ENCODE measurements at places on chromosomes 7 and 10.
A peak's percentile ranks its signal among the peaks of the same experiment; 100 is the strongest.

- no peak for DNase-seq
Observed at GRCh38 chr7:44881066-44881600, 4.2 kb downstream of the PURB start.

- no peak for DNase-seq
Observed at GRCh38 chr10:33547976-33548375, 213.5 kb upstream of the NRP1 start.

DNA sequence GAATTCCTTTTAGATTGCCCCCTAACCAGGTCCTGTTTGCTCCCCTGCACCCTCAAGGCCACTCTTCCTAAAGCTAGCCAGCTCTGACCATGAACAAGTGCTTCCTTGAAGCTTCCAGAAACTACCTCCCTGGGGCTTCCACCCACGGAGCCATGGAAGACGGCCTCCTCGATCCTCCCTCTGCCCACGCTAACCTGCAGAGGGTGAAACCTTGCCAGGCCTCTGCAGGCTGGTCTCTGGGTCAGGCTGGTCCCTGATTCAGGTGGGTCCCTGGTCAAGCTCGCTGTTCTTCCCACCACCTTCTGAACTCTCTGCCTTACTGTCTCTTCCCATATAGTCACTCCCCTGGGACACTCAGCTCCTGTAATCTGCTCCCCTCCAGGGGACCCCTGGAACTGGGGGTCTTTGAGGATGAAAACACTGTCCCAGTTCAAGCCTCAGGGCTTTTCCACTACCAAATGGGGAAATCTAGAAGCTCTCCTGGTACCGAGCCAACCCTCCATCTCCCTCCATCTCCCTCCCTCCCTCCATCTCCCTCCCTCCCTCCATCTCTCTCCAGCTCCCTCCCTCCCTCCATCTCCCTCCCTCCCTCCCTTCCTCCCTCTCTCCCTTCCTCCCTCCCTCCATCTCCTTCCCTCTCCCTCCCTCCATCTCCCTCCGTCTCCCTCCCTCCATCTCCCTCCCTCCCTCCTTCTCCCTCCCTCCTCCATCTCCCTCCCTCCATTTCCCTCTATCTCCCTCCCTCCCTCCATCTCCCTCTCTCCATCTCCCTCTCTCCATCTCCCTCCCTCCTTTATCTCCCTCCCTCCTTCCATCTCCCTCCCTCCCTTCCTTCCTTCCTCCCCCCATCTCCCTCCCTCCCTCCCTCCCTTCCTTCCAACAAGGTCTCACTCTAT, 2.9 kb downstream of the MLXIPL start:
- DNase-seq, result no peak

- DNase-seq, result no peak
Observed at GRCh38 chr7:17370901-17371585, 72.6 kb downstream of the AHR start.

DNA sequence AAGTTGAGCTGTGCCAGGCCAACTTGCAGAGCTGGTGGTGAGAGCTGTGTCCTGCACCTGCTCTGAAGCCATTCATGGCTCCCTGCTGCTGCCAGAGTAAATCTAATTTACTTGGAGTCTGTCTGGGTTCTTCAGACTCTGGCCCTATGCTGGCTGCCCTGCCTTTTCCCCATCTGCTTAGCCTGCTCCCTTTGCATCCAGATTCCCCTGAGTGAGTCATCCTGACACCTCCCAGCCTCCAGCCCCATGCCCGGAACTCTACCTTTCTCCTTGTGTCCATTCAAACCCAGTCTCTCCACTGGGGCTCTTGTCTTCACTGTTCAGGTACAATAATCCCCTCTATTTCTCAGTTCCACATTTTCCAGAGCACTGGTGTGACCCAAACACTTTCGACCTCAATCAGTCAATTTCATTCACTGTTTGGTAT, 434.4 kb upstream of the ZMIZ1 start:
- no peak for DNase-seq

- no peak for DNase-seq
Observed at GRCh38 chr7:70719125-70719524, 412.8 kb upstream of the GALNT17 start.

GRCh38 chr7:128804484-128804883, 12.7 kb downstream of the CCDC136 start:
- DNase-seq, result no peak

GRCh38 chr7:17408245-17408903, 109.9 kb downstream of the AHR start:
- DNase-seq, result peak; percentile 66

- DNase-seq, result no peak
Observed at GRCh38 chr10:47173929-47174442, 126.0 kb upstream of the GDF10 start.

DNA sequence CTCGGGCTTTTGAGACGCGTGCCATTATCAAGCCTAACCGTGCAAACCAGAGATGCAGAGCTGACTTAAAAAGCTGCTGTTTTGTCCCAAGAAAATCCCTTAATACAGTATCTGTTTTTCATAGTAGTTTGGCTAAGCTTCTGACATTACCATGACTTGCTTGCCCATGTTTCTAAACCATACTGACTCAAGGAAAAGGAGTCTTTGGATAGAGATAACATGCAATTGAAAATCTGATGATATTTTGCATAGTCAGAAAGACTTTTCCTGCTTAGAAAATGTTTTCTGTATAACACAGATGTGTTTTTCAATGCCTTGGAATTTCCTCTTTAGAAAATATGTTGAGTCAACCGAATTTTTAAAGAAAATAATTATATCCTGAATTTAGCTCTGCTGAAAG, 21.5 kb upstream of the AKR1E2 start:
- no peak for DNase-seq

GRCh38 chr10:25226775-25227682, 52.2 kb downstream of the GPR158 start:
- DNase-seq, result no peak

- DNase-seq, result no peak
Observed at GRCh38 chr7:29096446-29096730, 49.9 kb downstream of the CPVL start.

DNA sequence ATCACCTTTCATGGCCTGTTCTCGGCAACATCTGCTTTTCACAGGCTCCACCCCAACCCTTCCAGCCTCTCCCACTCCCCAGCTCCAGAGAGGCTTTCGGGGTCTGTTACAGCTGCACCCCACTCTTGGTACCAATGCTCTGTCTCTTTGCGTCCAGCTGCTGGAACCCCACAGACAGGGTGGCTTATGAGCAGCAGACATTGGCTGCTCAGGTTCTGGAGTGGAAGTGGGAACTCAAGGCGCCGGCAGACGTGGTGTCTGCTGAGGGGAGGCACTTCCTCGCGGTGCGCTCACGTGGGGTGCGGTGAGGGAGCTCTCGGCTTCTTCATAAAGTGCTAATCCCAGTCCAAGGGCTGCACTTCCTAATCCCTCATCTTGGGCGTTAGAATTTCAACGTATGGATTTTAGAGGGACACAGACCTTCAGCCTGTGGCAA, 185.7 kb downstream of the ELFN1 start:
- DNase-seq, result no peak

DNA sequence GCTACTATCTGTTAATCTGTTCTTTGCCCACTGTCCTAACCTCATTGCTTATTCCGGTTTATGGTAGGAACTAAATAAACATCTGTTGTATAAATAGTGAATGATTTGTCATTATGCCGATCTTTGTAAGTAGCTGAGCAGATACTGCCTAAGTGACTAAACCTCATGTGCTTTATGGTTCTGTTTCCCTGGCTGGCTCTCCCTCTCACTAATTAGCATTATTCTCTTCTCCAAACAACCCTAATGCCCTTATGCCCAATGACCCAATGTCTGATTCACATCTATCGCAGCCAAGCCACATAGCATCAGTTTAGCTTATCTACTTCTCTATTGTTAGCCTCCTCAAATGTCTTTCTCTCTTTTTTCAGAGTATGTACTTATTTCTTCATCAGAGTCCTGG, 462.3 kb upstream of the POT1 start:
- DNase-seq, result no peak

- no peak for DNase-seq
Observed at GRCh38 chr10:92760609-92761008, 70.9 kb downstream of the HHEX start.

DNA sequence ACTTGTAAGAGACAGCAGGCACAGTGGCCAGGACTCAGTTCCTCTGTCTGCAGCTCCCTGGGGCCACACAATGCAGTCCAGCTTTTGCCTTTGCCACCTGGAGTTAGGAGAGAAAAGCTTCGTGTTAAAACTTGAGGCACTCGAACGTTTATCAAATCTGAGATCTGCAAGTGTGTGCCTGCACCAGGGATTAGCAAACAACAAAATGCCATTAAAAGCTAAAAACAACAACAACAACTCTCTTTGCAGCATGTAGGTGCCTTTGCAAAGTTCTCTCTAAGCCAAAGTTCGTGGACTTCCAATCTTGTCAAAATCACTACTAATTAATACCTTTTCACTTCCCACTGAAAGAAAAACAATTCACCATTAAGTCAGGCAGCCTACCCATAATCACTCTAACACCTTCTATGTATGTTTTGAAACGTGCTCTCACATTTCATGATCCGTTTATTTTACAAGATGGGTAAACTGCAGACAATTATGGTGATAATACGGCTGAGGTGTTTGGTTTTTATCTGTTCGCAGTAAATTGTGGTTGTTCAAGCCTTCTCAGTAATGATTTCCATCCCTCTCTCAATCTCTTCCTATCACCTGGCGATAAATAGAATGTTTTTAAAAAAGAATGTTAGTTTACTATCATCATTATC, 36.2 kb upstream of the SDK1 start:
- DNase-seq, result no peak

- DNase-seq, result no peak
Observed at GRCh38 chr10:131722525-131723264, 178.1 kb upstream of the PPP2R2D start.

GRCh38 chr7:155344270-155344617, 46.6 kb downstream of the INSIG1 start:
- DNase-seq, result no peak

DNA sequence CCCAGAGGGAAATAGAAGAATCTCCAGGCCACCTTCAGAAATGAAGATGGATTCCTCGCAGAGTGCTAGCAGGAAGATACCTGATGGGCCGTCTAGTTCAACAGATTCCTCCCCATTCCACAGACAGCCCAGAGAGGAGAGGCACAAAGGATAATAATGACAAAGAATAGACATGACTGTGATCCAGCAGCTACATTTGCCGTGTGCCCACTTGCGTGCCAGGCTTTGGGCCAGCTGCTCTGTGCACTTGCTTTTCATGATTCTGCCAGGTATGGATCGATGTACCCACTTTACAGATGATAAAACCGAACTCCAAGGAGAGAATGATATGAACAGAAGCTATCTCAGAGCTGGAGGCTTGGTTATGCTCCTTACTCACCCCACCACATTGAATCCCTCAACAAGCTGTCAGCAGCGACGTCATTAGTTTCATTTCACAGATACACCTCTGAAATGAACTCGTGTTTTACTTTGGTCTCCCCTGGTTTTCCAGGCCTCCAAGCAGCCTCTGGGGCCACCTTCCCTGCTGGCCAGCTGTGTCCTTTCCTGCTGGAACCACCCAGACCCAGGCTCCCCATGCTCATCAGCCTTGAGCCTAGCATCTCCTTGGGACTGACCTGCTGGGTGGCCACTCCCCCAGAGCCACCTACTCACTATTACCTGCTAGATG, 11.9 kb upstream of the WDFY4 start:
- DNase-seq, result no peak

DNA sequence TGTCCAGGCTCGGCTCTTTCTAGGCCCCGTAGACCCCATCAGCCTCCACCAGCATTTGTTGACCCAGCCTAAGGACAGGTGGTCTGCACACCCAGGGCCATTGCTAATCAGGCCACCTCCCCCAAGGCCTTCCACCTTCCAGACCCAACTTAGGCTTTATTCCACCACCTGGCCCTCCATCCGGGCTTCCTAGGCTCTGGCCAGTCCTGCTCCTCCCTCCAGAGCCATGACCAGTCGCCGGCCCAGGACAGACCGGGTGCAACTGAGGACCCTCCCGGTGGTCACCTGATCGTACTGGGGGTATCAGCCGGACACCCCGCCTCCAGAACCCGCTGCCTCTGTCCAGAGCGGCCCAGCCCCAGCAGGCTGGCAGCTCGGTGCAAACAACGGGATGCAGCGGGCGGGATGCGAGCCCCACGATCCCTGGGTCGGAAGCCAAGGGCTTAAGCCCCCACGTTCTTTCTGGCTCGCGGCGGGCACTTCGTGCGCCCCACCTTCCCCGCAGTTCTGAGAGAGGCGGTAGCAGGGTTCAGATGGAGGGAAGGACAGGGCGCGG, 545 bp downstream of the NACAD start:
- no peak for DNase-seq

- DNase-seq, result no peak
Observed at GRCh38 chr7:18102576-18102975, 74.9 kb upstream of the PRPS1L1 start.

DNA sequence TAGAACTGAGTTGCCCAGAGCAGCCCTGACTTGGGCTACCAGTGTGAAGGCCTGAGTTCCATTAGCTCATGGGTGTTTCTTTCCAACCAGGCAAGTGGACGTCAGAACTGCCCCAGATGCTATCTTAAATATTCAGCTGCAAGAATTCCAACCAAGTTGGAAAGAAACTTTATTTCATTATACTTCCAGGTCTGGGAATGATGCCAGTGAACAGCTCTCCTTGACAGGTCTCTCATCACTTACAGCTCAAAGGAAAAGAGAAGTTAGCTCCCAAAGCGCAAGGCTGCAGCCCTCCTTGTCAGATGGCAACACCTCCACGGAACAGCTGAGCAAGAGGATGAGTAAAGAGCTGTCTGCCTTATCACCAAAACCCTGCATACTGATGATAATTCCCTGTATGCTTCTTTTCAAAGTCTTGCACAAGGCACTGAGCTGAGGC, 255.5 kb upstream of the AOAH start:
- DNase-seq, result no peak

DNA sequence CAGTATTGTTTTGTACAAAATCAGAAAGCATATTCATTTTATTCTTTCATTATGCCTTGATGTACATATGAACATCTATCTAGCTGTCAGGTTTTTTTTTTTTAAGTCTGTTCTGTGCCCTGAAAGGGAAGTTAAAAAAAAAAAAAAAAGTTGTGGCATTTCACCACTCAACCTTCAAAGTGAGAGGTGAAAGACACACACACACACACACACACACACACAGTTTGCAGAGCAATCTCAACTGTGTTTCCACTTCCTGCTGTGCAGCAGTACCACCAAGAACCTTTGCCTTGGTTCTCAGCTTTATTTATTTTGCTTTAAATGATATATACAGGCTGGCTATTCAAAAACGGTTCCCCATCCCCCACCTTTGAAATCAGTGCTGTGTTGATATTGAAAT, 955.6 kb downstream of the GATA3 start:
- DNase-seq, result no peak

DNA sequence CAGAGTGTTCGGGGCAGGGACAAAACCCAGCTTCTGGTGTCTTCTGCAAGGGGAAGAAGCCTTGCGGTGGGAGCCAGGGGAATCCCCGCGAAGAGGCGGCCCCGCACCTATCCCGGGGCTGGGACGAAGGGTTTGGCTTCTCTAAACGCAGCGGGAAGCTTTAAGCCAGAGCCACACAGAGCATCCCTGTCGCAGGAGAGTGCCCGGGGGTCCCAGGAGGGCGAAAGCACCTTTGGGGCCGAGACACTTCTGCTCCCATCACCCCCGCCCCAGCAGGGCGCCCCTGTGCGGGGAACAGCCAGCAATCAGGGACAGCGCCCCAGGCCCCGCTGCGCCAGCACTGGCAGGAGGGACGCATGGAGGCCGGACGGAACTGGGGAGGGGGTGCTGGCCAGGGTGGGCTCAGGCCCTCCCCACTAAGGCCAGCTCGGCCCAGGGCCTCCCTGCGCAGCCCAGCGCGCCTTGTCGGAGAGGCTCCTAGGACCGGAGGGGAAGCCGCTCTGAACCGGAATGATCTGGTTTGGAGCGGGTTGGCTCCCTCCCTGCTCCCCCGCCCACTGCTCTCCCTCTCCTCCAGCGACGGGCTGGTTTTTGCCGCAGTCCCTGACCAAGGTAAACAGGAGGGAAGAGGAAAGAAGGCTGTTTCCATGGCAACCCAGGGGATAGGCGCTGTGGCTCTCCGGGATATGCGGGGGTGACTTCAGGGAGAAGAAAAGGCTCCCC, 63.9 kb downstream of the TMEM209 start:
- DNase-seq, result no peak

Data from SIG-M5 (cell line).